Upper lobe of right lung (tissue), 1 donor: ENCODE measurements at places on chromosomes 3 and 15. TPM values are rescaled to one million over a fixed set of nuclear protein-coding genes. Genes with fewer than 3 reads are reported as not detected.

DNA sequence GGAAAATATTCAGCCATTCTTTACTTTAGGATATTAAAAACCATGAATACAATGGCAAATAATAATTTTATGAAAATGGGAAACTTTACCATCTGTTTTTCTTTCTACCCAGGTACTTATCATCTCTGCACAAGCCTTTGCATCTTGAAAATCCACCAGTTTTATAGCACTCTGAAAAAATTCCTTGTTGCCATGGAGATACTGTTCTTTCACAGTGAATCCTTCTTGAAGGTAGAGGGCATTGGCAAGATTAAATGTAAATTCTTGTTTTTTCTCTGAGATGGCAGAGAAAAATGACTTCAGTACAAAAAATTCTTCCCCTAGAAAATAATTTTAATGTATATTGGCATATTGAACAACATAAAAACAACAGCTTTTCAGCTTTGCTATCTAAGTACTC lies 6.9 kb downstream of the SERPINI2 start:
- DNase-seq = no peak

DNA sequence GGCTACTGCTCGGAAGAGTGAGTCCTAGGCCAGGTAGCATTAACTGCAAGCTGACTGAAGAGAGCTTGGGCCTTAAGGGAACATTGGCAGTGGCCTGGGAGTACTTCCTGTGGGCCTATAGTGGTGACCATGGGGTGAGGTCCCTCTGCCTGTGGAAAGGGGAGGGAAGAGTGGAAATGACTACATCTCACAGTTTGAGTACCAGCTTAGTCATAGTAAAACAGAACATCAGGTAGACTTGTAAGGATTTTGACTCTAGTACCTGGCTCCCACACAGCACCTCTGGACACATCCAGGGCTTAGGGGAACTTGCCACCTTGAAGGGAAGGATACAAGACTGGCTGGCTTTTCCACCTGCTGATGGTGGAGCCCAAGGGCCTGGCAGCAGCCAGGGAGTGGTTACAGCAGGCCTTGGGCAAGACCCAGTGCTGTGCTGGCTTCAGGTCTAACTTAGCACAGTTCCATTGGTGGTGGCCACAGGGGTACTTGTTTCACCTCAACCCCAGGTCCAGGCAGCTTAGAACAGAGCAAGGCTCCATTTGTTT lies 147.8 kb downstream of the SLC9A9 start:
- DNase-seq = no peak

WNT7A gene
- total RNA-seq = 6.6 TPM

SAMD7 gene
- not detected for total RNA-seq

KCNMB3 gene
- 2.5 TPM for total RNA-seq
